ENCODE measurements at places on chromosomes 2 and 18.

GRCh38 chr2:24380820-24381219 lies 20.5 kb upstream of the ITSN2 start:
- DNase-seq, result no peak

DNA sequence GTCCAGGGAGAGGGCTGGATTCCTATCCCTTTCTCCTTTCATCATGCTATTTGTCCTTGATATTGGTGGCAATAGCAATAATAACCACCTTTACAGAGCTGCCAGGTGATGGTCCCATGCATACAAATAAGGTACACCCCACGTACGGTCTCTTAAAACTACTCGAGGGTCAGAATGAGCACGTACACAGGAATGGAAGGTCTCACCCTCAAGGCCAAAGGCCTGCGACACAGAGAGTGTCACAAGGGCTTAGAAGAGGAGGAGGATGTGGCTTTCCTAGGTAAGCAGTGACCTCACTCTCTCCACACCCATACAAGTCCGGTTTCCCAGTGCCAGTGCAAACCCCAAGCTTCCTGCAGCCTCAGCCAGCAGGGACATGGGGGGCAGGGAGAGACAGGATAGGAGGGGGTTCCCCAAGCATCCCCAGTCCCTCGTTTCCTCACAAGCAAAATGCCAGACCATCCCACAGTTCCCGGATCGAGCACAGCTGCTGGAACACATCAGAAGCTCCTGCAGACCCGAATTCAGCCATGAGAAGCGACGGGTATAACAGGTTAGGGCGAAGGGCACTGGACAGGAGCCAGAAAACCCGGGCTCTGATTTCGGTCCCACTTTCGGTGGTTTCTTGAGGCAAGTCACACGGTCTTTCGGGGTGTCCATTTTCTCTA lies 49.2 kb downstream of the PLB1 start:
- DNase-seq, result no peak

DNA sequence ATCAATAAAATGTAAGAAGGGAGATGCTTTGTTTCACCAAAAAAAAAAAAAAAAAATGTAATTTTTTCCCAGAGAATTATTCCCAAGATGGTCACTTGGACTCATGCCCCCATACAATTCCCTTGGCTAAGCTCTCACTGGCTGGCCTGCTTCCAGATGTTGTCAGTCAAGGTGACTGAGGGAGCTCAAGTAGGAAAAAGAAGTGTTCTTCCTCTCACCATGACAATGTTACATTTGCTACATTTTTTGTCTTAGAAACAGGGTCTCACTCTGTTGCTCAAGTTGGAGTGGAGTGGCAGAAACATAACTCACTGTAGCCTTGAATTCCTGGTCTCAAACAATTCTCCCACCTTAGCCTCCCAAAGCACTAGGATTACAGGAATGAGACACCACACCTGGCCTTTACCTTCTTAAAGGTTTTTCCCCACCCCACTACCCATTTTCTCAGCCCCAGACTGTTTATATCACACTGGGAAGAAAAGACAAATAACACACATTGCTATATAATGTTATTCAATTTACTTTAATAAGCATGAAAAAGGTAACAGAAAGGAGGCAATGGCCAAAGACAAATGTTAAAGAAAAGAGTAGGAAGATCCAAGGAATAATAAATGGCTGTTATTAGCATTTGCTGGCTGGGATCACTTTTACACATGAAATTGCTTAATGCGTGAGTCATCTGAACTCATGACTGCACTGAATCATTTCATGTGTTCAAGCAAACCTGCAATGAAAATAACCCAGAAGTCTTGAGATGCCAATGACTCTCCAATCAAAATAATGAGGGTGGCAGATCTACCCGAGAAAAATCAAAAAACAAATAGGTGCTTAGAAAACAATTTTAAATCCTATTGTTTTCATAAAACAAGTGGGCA lies 45.2 kb downstream of the ACVR1 start:
- no peak for DNase-seq

DNA sequence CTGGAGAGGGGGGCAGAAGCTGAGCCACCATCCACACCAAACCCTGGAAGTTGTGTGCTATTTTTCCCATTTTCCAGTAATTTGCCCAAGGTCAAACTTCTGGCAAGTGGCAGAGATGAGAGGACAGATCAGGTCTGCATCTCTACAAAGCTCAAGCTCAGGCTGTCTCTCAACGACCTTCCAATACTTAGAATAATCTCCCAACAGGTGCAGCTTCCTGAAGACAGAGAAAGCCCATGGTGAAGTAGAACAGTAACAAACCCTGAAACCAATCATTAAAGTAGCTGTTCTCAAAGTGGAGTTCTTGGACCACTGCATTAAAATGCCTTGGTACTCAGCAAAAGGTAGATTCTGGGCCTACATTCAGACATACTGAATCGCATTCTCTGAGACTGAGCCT lies 37.6 kb downstream of the TMEM131 start:
- DNase-seq, result no peak

DNA sequence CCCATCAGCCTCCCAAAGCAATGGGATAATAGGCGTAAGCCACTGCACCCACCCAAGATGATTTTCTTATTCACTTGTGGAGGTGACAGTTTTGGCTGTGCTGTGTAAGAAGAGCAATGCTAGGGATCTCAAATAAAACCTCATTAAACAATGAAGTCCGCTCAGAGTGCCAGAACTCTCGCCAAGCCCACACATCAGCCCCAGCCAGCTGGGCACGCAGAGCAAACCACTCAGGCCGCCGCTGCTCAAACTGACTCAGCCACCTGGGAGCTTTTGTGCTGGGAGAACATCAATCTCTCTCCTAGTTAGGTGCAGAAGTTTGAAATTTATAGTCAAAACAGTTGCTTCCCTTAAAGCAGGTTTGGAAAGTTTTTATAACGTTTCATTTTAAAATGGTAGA lies 47.6 kb downstream of the RNF152 start:
- peak; percentile 39 for DNase-seq

- no peak for DNase-seq
Measured at GRCh38 chr18:40932862-40933261, 1022.2 kb upstream of the PIK3C3 start.

DNA sequence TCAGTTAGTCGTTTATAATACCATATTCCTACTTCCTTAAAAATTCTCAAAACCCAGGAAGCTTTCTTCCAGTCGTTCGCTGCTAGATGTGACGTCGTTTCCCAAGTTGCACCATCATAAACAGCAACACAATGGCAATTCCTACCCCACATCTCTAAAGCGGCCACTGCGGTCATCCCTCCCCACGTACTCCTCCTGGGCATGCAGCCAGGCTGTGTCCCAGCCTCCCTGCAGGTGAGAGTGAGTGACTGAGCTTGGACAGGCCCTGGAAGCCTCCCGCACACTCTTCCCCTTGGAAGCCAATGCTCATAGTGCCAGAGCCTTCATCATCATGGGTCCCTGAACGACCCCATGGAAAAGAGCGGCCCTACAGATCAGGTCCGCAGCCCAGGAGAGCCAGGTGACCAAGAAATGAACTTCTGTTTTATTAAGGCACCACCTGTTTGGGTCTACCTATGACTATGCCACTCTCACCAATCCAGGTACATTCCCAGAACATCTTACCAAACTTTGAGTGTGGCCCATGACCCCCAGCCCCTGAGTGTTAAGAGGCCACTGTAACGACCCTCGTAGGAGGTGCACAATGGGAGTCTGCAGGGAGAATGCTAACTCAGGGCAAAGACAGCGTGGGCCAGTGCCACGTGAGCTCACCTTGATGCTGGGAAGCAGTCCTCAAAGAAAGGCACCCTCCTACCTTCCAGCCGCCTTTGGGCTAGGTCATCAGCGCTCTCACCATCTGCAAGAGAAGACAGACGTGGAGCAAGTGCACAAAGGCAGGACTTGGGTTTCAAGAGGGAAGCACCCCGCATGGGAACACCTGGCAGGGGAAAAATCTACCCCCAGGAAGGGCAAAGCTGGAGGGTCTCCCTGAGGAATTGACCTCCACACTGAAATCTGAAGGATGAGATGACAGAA lies 74.7 kb upstream of the RAB6C start:
- no peak for DNase-seq

DNA sequence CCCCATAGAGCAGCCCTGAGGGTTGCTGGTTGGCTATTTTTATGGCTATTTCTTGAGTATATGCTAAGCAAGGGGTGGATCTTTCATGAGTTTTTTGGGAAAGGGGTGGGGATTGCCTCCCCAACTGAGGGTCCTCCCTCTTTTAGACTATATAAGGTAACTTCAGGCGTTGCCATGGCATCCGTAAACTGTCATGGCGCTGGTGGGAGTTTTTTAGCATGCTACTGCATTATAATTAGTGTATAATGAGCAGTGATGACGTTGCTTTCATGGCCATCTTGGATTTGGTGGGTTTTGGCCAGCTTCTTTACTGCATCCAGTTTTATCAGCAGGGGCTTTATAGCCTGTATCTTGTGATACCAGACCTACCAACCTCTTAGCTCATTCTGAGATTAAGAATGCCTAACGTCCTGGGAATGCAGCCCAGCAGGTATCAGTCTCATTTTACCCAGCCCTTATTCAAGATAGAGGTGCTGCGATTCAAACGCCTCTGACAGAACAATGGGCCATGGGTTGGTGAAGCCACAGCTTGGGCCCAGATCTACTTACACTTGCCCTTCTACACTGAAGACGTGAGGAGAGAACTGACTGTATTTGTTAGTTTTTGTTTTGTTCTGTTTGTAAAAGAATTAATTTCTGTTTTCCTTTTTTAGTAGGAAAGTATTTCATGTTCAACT lies 53.8 kb upstream of the TMEM163 start:
- no peak for DNase-seq

Measured in NCI-H774 (cell line).